ENCODE measurements at places on chromosomes 3 and 15.

GRCh38 chr3:133745981-133746711 lies at the start of gene TF:
Gene TF (plus strand): TSS chr3:133746393. CDS start chr3:133746441, 48 bp downstream.
- no peak for DNase-seq

DNA sequence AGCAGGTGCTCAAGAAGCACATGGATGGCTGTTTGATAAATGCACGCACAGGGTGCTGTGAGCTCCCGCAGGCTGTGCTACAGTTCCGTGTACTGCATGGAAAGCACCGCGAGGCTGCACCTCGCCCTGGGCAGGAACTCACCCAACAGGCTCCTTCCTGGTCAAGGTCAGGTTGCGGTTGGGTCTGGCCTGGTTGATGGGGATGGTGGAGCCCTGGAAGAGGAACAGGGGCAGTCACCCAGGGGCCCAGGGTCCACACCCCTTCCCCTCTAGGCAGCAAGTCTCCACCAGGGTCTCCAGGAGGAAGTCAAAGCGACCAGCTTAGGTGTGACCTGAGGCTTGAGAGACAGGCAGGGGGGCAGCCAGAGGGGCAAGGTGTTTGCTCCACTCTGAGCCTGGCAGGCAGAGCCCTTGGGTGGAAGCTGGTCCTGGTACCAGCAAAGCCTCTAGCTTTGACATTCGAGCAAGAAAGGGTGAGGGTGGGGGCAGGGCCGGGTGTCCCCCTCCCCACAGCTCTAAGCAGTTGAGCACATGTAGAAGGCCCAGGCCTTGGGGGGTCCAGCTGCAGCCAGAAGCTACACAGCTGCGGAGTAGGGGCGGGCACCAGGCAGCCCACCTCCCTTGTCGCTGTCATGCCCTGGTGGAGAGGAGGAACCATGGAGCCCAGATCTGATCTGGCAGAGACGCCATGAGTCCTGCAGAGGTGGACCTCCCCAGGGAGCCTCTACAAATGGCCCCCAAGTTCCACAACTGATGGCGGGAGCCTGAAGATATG lies 46.3 kb upstream of the SLC41A3 start:
- DNase-seq = no peak

DNA sequence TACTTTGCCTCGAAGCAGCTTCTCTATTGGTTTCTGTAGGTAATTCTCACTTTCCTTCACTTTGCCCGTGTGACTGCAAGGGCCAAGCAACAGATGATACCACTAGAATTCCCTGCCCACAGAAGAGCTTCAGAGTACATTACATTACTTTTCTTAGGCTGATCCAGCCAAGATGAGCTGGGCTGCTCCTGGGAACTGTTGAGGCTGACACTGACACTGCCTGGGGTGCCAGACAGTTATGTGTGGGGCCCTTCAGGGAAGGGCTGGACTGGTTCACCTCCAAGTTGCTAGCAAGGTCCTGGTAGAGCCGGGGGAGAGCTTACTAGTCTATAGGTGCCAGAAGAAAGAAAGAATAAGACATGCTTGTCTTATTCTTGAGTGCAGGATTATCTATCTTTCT lies 19.0 kb downstream of the GORASP1 start:
- no peak for DNase-seq

DNA sequence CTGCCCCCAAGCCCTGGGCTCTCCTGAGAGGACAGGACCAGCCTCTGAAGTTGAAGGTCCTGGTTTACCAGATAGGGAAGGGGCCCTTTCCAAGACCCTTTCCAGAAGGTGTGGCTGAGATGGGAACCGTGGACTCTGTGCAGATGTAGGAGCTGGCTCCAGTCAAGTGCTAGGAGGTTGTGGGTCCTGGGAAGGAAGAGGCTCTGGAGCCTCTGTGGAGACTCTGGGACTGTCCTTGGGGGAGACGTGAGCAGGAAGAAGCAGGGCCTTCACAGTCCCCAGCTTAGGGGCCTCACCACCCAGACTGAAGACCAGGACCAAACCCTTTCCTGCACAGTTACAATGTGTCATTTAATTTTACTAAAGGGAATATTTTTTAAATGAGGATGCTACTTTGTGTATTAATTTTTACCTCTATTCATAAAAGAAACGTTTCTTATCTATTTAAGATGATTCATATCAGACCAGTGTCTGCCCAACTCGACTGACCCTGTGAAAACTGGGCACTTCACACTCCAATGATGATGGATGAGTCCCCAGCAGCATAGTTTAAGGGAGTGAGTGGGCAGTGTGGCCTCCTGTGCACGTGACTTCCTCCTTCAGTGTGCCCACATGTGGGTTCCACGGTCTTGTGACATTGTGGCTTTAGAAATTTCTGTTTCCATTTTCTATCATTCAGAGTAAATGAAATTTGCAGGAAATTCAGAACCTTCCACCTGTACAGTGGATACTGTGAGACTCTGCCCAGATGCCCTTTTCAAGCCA lies 10.9 kb downstream of the CCR5AS start:
- no peak for DNase-seq

DNA sequence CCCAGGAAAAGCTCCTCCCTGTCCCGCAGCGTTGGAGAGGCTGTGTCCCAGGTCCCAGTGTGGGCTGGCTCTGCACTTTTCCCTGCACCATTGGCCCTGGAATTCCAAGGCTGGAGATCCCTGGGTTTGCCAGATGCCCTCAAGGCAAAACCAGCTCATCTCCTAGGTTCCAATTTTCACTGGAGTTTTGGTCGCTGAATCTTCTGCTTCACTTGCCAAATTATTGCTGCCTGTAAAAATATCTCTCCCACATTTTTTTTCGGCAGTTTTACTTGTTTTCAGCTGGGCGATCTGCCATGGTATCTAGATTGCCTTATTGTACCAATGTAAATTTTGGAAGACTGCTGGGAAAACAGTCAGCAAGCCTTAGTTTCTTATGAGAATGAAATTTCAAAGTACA lies 150.9 kb upstream of the ATP10A start:
- DNase-seq = no peak

GRCh38 chr3:139953131-139953910 lies 18.3 kb downstream of the CLSTN2 start:
- DNase-seq = no peak

DNA sequence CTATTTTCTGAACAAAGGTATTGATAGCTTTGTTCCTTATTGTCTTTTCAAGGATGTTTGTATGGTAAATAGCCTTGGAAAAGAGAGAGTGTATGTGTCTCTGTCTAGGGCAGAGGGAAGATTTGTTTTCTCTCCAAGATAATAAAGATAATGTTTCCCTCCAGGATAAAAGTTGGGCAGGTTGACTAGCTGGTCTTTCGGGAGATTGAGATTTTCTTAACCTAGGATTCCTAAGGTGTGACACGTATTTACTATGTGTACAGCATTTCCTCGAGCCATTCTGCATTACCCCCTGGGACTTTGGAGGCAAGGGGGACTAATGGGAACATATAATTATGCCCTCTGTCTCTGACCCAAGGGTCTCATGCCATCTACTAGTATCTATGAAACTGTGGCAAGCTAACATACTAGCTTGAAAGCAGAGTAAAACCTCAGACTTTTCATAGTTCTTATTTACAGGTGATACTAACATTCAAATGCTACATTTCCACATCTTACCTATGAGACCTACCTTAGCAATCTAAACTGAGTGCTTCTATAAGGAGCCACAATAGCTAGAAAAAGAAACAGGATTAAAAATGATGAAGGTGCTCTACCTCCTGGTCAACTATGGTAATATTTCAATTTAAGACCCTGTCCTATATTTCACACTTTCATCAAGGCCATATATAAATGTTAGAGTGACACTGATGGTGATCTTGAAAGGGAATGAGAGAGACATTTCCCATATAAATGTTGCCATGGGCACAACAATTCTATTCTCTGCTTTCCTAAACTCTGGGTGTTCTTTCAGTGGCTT lies 252.9 kb upstream of the CBLB start:
- no peak for DNase-seq

DNA sequence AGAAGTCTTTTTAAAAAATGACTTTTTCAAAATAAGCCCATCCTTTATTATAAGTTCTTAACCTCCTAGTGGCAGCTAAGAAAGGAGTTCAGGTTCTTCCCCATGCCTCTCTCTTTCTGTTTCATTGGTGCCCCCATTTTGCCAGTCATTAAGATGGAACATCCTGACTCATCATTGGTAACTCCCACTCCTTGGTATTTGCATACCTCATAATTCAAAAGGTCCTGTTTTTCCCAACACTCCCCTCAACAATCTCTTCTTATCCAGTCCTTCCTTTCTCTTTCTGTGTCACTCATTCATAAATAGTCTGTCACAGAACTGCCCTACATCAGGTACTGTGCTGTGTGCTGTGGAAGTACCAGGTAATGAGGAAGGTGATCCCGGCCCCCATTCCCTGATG lies 394.0 kb downstream of the FOXP1 start:
- DNase-seq = peak; percentile 49

- no peak for DNase-seq
Observed at GRCh38 chr15:84961114-84961452, 20.6 kb upstream of the PDE8A start.

GRCh38 chr15:28033443-28033842 lies 65.7 kb downstream of the OCA2 start:
- no peak for DNase-seq

DNA sequence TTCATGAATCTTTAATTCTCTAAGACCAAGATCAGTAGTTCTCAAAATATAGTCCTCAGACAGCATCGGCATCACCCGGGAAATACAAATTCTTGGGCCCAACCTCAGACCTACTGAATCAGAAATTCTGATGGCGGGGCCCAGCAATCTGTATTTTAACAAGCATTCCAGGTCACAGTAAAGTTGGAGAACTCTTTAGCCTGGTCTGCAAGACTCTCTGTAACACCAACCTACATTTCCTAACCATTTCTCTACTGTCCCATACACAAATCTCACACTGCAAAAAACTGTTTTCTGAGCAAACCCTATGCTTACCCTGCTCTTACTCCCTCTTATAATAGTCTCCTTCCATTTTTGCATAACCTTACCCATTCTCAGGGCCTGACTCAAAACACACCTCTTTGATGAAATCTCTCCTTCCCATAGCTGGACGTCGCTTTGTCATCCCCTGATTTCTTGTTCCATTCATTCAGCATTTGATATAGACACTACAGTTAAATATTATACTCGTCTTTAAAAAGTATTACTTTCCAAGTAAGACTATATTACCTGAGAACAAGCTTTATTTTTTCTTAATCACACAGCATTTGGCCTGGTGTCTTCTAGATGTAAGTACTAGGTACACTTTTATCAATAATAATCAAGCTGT lies 83.3 kb upstream of the MYO5C start:
- DNase-seq = no peak

DNA sequence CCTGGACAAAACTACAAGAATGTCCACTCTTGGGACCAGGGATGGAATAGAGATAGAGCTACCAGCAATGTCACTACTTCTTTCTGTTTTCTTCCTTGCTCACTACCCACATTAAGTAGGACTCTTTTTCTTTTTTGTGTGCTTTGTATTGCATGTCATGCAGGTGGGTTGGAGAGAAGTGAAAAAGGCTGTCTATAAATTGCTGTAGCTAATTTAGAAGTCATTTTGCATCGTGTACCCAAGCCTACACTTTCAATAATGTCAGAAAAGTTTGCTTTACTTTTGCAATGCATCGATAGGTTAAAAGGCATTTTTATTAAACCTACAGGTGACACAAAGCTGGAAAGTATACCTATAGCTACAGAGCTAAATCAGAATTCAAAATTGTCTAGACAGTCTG lies 58.9 kb downstream of the GTF2E1 start:
- no peak for DNase-seq

DNA sequence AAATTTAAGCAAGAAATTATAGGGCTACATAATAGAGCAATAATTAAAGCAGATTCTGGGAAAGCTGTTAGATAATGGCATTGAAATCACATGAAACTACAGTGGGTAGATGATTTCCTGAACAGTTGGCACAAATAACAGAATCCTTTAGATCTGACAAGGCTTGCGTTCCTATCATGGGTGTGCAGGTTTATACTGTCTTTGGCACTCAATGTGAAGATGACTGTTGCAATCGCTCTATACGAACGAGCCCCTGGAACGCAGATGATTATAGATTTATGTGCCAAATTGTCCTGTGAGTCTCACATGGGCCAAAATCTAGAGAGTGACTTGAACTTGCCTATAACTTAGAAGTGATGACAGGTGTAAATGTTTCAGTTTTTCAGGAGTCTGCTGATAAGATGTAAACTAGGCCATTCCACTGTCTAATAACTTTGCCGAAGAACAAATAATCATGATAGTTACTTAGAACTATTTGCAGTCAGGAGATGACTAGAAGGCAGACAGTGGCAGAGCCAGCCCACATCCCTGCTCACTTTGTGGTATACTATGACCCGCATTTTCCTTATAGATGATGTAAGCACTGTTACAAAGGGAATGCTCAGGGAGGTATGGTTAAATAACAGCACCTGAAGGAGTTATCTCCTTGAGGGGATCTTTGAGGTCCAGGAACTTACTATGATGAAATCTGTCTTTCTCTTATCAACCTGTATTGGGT lies 30.5 kb upstream of the TRPC1 start:
- DNase-seq = no peak

GRCh38 chr3:111910806-111911205 lies 51.7 kb downstream of the PHLDB2 start:
- no peak for DNase-seq

DNA sequence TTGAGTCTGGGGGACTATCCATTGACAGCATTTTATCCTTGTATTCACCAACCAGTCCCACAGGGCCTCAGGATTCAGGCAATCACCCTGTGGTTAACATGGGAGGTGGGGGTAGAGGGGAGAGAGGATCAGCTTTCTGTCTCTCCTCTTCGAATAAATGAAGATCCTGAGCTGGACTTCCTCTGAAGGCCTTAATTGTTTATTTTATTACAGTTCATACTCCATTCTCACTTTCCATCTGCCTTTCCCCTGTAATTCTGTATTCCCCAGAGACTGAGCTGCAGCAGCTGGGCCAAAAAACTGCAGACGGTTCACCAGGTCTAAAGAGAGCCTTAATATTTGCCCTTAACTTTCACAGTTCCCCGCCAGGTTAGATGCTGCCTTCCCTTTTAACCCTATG lies 11.9 kb downstream of the TAGLN3 start:
- peak; percentile 36 for DNase-seq

DNA sequence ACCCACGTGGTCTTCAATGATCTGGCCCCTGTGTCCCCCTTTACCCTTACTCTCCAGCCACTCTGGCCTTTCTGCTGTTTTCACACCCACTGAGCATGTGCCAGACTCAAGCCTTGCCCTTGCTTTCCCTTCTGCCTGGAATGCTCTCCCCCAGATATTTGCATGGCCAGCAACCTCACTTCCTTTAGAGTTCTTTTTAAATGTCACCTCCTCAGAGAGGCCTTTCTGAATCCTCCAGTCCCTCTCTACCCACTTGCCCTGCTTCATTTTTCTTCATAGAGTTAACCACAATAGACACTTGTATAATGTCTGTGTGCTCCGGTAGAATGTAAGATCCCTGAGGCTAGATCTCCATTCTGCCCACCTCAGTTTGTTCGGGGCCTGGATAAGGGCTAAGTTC lies 39.4 kb upstream of the TIPARP start:
- DNase-seq = no peak

- DNase-seq = no peak
Observed at GRCh38 chr3:18772699-18773305, 347.7 kb upstream of the SATB1 start.

- no peak for DNase-seq
Observed at GRCh38 chr3:93934366-93935046, 39.2 kb downstream of the PROS1 start.
